ENCODE measurements at places on chromosomes 16 and 17.

- no peak for DNase-seq
Observed at GRCh38 chr17:79864147-79864546, 24.9 kb upstream of the CBX4 start.

DNA sequence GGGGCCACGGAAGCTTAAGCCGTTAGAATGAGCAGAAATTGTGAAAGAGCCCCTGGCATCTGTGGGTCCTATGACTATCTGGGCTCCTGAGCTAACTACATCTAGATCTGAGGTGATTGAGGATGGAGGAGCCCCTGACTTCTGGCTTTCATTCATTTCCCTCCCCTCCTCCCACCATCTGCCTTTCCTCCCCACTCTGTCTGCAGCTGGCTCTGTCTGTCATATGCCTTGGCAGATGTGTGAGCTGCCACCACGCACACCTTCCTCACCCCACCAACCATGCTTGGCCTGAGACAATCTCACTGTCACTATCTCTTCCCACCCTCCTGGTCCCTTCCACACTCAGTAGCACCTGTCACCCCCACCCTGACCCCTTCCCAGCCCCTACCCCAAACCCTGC, 5.1 kb downstream of the CD300E start:
- peak; percentile 18 for DNase-seq

- no peak for DNase-seq
Observed at GRCh38 chr16:49833796-49834530, 21.9 kb downstream of the ZNF423 start.

GRCh38 chr17:2058586-2059546, 4.0 kb downstream of the HIC1 start:
- no peak for DNase-seq

GRCh38 chr16:11636172-11636721, 32.0 kb upstream of the SNN start:
- DNase-seq, result no peak

DNA sequence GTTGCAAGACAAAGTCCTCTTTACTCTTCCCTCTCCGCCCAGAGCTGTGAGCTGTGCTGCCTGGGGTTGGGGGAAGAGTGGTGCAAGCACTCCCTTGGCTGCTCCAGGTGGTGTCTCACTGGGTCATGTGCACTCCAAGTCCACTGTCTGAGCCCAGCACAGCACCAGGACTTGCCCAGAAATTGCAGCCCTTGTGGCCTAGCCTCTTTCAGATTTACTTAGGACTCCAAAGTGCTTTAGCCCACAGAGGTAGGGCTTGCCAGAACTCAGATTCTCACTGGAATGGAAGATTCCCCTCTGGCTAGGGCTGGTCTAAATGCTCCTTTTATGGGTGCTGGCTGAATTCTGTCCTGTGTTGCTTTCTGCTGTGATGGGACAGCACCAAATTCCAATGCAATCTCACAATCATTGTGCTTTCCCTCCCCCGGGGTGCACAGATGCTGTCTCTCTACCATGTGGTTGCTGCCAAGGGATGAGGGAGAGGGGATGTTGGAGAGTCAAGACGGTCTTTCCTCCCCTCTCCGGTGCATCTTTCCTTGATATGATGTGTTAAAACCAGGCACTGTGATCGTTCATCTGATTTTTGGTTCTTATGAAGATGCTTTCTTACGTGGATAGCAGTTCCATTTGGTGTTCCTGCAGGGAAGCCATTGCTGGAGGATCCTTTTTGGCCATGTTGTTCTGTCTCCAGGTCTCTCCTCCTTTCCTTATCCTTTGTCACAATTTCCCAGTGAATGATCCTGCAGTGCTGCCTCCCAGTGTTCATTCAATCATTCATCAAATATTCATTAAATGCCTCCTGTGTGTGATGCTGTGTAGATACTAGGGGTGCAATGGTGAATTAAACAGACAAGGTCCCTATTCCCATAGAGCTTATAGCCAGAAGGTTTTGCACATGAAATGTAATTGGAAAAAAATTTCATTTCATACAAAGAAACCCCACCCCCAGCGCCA, 216.3 kb downstream of the SPECC1 start:
- DNase-seq, result peak; percentile 19

DNA sequence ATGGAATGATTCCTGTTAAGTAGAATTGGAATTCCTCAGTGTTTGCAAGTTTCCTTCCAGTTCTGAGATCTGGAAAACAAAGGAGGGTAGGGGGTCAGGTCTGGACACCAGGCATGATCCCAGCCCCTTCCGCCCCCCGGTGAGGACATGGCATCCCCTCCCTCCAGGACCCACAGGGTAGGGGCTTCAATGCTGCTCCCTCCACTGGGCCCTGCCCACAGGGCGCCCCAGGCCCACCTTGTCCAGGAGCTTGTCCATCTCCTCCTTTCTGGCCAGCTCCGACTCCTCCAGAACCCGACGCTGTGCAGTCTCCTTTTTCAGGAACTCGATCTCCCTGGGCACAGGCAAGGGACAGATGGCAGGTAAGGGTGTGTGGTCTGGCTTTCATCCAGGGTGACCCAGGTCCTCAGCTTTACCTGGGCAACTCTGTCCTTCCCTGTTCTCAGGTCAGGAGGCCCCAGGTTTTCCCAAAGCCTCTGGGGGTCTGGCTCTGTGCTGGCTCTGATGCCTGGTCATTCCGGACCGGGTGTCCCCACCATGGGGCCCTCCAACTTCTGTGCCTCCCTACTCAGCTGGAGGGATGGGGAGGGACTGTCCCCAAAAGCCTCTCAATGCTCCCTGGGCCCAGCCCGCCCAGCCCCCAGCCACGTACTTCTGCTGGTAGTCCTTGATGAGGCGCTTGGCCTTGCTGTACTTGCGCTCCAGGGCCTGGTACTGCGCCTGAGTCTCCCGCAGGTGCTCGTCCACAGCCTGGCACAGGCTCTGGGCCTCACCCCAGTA, 5.5 kb upstream of the SAMD14 start:
- no peak for DNase-seq

DNA sequence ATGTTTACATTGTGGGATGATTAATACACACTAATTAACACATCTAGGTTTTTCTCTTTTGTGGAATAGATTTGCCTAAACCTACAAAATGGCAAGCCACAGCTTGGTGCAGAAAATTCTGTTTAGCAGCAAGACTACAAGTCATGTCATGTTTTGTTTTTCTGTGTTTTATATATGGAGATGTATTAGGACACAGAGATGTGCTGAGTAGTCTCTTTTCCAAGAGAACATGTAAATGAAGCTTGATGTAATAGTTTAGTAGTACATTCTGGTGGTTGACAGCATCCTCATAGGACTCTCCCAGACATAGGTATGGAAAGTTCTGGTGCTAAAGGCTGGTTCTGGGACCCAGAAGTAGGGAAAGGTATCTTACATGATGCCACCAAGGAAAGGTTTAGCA, 1345.4 kb downstream of the CDH11 start:
- no peak for DNase-seq

GRCh38 chr17:16199093-16199492, 16.2 kb downstream of the NCOR1 start:
- peak; percentile 8 for DNase-seq

GRCh38 chr17:49361129-49361901, 735 bp downstream of the ZNF652 start:
- peak; percentile 23 for DNase-seq

DNA sequence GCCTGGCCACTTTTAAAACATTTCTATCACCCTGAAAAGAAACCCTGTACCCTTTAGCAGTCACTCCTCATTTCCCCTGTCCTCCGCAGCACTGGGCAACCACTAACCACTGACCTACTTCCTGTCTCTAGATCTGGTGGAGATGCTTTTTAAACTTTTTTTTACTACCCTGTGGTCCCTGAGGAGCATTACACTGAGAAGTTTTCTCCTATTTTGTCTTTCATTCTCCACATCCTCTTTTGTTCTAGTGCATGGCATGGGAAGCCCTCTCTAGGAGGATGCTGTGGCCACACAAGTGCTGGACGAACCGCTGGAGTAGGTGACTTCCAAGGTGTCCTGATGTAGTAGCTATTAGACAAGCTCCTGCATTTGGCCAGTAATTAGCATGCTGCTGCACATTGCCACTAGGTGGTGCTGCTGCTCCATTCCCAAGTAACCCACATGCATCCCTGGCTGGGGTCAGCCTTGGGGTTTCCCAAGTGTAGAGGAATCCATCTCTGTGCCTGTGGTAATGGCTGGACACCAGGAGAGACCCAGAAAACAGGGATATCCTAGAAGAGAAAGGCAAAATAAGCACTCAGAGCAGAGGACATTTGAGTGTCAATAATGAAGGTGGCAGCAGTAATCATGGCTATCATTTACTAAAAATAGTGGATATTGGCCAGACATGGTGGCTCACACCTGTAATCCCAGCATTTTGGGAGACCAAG, 143.8 kb upstream of the CRHR1 start:
- DNase-seq, result peak; percentile 77

DNA sequence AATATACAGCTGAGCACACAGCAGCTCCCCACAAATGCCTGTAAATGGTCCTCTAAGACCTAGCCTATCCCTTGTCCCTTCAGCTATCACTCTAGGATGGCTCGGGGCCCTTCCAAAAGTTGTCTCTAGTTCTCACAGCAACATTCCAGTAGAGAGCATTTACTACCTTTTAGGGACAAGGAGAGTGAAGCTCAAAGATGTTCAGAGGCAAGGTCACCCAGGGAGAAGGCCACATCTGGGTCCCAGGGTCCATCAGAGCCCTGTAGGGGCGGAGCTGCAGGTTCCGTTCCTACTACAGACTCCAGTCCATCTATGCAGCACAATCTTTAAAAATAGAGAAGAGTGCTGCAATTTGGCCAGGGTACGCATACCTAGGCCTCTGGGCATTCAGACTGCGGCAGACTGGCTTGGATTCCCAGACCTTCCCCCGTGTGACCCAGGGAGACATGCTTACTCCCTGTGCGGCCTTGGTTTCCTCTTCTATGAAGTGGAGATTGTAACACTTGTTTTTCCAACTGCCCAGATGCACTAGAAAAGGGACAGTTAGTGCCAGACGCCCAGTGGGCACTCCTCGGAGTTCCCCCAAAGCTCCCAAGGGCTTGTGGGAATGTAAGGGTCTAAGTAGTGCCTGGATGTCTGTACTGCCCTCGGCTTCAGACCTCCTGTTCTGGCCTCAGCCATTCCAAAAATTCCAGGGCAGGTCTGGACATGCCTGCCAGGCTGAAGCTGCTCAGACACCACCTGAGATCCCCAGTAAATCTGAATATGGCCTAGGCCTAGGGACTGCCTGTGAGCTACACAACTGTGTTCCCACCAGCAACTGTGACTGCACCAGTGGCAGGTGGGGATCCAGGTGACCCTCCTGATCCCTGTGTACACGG, 2.5 kb downstream of the SLC12A4 start:
- DNase-seq, result peak; percentile 58

DNA sequence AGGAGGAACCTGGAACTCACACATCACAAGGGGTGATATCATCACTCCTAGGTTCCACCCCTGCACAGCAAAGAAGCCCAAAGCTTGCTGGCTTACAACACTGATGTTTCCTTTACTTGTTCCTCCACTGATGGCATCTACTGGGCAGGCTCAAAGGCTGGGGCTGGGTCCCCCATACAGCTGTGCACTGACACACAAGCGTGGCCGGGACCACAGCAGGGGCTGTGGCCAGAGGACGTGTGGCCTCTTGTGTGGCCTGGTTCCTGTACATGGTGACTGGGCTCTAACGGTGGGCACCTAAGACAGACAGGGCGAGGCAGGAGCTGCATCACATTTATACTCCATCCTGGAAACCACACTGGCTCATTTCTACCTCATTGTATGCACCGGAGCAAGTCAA, 264.4 kb upstream of the FOXF1 start:
- DNase-seq, result no peak

- no peak for DNase-seq
Observed at GRCh38 chr17:43574348-43574747, 28.2 kb upstream of the ETV4 start.

GRCh38 chr16:27174798-27175197, 28.5 kb upstream of the KDM8 start:
- DNase-seq, result no peak

GRCh38 chr17:49121696-49122292, 10.8 kb upstream of the B4GALNT2 start:
- DNase-seq, result no peak

GRCh38 chr16:67967183-67967957, 1.1 kb downstream of the SLC12A4 start:
- DNase-seq, result no peak

DNA sequence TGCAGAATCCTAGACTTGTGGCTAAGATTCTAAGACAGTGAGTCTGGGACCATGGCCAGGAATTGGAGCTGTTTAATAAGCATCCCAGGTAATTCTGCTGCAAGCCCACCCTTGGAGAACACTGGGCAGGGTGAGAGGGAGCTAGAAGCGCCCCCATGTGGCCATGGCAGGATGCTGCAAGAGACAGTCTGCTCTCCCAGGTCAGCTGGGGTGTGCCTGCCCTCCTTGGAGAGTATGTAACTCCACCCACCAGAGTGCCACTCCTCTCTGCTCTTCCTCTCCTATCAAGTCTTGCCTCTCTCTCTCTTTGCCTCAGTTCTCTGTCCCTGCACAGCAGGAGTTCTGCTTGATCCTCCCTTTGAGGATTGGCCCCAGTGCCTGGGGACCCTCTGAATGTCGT, 14.9 kb downstream of the RCVRN start:
- DNase-seq, result no peak

GRCh38 chr16:53089434-53090285, 34.9 kb downstream of the CHD9 start:
- peak; percentile 32 for DNase-seq

GRCh38 chr17:74213861-74214391, 555 bp downstream of the TTYH2 start:
- DNase-seq, result no peak

DNA sequence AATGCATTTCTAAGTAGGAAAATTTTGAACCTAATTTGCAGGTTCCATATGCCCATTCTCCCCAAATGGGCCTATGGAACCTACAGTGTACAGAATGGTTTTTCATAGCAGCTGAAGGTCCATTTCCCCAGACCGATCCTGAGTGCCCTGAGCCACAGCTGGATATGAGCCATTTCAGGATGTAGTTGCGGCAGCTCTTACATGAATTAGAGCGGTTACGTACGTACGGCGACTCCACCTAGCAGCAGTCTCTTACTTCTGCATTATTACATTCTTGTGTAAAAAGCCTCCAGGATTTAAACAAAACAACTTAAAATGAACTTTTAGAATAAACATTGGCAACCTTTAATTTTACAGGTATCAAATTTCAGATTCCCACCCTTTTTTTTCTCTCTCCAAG, 225.3 kb downstream of the SNX29 start:
- DNase-seq, result no peak
